ENCODE measurements at places on chromosomes 16 and 17.

- no peak for DNase-seq
These were observed 71.5 kb upstream of the NKD1 start for GRCh38 chr16:50476486-50477255.

GRCh38 chr16:81661082-81661481, 118.0 kb upstream of the PLCG2 start:
- DNase-seq = no peak

DNA sequence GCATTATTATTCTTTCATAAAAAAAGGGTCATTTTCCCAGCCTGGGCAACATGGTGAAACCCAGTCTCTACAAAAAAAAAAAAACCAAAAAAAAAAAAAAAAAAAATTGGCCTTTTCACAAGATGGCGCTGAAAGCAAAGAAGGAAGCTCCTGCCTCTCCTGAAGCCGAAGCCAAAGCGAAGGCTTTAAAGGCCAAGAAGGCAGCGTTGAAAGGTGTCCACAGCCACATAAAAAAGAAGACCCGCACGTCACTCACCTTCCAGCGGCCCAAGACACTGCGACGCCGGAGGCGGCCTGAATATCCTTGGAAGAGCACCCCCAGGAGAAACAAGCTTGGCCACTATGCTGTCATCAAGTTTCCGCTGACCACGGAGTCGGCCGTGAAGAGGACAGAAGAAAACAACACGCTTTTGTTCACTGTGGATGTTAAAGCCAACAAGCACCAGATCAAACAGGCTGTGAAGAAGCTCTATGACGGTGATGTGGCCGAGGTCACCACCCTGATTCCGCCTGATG, 4.9 kb upstream of the PGAP6 start:
- DNase-seq = no peak

DNA sequence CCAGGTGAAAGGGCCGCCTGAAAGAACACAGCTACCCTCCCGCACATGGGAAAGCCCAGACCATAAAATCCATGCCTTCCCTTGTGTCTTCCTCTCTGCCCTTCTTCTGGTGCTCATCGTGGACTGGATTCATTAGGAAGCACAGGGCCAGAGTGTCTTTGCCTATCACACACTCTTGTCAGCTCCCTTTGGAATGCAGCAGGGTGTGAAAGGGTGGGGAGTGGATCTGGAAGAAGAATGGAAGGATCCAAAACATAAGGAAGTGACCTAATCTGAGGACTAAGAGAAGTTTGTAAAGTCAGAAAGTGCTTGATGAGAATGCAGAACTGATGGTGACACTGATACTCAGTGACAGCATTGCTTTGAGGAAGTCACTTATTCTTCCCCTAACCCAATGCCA, 1147.3 kb upstream of the GOT2 start:
- no peak for DNase-seq

- no peak for DNase-seq
These were observed 37.9 kb downstream of the ELAC2 start for GRCh38 chr17:12979826-12980500.

GRCh38 chr17:27324771-27325339, 30.9 kb downstream of the WSB1 start:
- no peak for DNase-seq

GRCh38 chr17:50468304-50469207, at the start of gene CHAD:
Gene CHAD, minus strand, starts transcription at chr17:50468880. Its CDS starts 67 bp downstream, at chr17:50468813.
- no peak for DNase-seq

DNA sequence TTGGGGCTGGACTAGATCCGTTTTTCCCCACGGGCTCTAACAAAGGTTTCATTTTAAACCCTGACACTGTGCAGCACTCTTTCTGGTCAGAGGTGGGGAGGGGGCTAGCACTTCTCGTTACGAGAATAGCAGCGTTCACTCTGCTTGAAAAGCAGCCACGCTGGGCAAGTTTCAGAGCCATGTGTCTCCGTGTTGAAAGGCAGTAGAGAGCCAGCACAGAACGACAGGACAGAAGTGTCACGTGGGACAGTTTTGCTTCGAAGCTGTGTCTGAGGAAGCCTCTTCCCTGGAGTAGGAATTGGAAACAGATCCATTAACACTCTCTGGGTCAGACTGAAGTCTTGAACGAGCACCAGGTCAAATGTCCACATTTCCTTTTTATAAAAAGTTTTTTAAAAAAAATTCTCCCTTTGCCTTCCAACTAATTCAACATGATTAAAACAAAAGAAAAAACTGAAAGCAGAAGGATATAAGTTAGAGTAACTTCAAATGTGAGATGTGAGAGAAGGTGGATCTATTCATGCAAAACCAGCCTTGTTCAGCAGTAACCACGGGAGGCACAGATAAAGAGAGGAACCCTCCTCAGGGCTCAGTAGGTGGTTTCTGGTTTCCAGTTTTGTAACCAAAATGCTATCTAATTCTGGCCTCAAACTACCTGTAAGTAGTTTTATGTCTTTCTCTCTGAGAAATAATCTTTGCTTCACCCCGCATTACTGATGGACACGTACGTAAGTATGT, 65.0 kb downstream of the SMG6 start:
- DNase-seq = no peak

DNA sequence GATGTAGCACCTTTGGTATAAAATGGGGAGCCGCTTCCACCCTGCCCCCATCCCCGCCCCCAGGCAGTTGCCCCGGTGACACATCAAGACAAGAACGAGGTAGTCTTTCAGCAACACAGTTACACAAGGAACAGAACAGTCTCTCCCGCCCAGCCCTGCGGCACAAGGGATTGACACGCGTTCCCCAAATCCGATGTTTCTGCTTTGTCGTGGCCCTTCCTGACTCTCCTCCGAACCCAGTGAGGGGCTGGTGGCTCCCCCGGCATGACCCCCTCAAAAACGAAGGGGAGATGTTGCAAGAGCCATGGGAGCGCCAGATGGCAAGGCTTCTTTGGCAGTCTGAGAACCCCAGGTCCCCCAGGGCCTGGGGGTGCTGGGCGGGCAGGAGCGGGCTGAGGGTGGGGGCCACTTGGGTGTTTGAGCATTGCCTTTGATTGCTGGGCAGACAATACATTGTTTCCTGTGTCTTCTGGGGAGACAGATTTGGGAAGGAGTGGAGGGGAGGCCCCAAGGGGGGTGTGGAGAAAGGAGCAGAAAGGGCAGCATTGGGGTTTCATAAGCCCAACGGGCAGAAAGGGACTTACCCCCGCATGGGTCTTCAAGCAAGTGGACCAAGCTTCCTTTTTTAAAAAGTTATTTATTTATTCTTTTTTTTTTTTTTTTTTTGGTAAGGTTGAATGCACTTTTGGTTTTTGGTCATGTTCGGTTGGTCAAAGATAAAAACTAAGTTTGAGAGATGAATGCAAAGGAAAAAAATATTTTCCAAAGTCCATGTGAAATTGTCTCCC, 16.6 kb downstream of the COL1A1 start:
- DNase-seq = no peak

DNA sequence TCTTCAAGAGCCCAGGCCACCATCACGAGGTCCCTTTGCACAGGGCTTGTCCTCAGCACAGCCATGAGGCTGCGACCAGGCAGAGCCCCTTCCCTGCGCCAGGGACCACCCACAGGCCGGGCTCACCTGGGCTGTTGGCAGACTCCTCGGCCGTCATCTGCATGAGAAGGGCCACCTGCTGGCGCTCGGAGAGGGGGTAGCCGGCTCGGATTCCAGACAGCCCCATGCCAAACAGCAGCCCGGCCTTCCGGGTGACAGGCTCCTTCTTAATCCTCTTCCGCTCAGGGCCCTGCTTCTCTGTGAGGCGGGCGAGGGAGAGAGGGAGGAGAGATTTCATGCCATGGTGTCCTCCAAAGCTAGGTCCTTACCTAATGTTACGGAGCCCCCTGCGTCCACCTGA, 73.4 kb downstream of the ZNF778 start:
- no peak for DNase-seq

DNA sequence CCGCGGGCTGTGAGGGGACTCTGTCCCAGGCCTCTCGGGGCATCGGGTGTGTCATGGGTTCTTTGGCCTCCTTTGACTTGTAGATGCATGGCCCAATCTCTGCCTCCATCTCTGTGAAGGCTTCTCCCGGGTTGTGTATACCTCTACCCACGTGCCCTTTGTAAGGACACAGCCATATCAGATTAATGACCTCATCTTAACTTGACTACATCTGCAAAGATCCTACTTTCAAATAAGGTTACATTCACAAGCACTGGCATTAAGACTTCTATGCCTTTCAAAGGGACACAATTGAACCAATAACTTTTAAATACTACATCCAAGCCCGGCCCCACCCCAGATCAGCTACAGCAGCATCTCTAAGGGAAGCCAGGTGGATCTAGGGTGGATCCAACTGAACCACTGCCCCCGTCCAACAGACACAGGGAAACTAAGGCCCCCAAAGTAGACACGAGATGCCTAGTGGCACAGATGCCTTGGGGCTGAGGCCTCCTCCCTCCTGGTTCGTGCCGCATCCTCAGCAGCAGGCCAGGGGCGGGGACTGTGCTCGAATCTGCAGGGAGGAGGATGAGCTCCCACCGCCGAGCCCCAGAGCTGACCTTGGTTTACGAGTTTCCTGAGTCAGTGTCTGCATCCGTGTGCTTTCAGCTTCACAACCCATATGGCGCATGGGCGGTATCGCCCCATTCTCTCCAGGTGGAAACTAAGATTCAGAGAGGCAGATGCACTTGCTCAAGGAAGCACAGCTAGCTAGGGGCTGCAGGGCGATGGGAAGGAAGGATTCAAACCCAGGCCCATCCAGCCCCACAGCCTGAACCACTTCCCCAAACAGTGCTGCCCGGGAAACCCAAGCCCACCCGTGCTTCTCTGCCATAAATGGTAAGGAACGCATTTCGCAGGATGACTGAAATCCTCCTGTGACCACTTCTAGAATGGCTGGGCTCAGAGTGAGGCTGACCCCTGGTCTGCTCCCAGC, 353.3 kb downstream of the C16orf95 start:
- no peak for DNase-seq

DNA sequence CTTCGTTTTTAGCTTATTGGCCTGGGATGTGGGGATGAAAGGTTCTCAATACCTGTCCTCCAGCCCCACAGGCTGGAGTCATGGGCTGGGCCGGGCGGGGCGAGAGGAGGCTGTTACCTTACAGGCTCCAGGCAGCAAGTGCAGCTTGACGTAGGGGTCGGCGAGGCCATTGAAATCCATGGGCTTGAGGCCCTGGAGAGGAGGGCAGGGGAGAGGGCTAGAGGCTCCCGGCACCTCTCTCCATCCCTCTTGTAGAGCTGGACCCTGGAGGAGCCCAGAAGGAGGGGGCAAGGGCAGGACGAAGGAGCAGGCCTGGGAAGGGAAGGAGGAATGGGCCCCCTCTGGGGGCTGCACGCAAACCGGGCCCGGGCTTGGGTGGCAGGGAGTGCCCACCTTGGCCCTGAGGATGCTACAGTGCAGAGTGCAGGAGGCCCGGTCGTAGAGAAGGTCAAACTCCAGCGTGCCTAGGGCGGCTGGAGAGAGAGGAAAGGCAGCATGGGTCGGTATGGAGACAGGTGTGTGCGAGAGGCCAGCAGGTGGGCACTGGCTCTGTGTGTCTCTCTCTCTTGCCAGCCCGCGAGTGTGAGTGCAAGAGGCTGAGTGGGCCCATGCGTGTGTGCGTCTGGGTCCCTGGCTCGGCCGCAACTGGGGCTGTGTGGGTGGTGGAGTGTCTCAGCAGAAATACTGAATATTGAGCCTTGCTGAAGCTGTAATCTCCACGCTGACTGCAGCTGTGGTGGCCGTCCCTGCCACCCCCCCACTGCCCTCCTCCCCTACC, 1.6 kb downstream of the DOC2A start:
- DNase-seq = no peak
